ENCODE measurements at places on chromosomes 4 and X. TPM values are rescaled to one million over a fixed set of nuclear protein-coding genes. Genes with fewer than 3 reads are reported as not detected.

- DNase-seq = peak; percentile 54
Measured at GRCh38 chr4:40998675-40999358, 215.5 kb downstream of the APBB2 start.

Gene CCDC120
- 0.58 TPM for total RNA-seq

Gene WDR1
- total RNA-seq = 301 TPM

DNA sequence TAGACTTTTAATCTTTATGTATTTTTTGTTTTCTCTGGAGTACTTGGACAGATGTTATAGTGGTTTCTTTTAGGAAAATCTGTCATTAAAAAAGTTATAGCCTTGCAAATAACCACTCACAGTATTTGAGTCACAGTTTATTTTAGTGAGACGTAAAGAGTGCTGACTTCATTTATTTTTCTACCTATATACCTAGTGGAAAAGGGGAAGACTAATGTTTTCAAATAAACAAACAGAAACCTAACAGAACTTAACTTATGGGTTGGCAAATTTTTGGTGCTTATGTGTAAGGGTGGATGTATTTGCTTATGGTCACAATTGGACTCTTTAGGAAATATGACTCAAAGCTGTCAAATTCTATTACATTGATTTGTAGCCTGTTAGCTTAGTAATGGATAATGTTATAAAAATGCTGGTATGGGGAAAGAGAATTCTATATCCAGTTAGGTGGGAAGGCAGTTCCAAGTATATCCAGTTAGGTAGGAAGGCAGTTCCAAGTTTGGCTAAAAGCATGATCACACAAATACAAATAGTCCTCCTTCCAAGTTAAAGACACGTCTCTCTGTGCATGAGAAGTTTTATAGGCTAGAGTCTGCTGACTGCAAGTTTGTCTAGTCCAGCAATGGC is 61.9 kb downstream of the SLC9A6 start:
- no peak for DNase-seq

Gene WAS
- not detected for total RNA-seq

Gene INTS6L
- total RNA-seq = 3.9 TPM

Gene CT45A3
- not detected for total RNA-seq

Gene NAT8L
- not detected for total RNA-seq

Gene SSX1
- not detected for total RNA-seq

GRCh38 chr4:59412739-59413138 is 1787.4 kb upstream of the ADGRL3 start:
- no peak for DNase-seq

- DNase-seq = no peak
Measured at GRCh38 chrX:38166478-38167083, 54.1 kb downstream of the SRPX start.

Gene RELL1
- 55.7 TPM for total RNA-seq
